Psoas muscle (tissue), 8 donors: ENCODE measurements at places on chromosomes 7 and 10.

GRCh38 chr7:67724435-67724834 is 727.8 kb downstream of the TYW1 start:
- no peak overlapping the region for H3K4me3 ChIP-seq
- no peak for DNase-seq
- H3K27me3 ChIP-seq: no peaks in the 10 kb centered on the region

DNA sequence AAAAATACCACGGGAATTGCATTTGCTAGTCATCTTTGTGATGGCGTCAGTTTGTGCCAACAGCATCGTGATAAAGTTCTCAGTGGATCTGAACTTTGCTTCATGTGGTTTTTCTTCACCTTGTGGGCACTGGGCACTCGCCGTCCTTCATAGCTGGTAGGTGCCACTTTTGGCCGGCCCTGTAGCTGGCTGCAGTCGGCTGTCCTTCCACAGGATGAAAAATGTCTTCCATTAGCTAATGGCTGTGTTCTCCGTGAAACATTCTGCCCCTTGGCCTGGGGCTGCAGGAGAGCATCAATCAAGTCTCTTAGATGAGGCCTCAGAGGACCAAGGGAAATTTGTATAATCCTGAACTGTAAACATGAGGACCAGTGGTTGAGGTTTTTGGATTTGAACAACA is 145.3 kb downstream of the DYNC1I1 start:
- H3K36me3 ChIP-seq: no peaks in the 10 kb centered on the region
- H3K4me1 ChIP-seq: no peaks in the 10 kb centered on the region
- peaks cover under 1% of the 10 kb centered on the region for H3K27me3 ChIP-seq
- H3K27ac ChIP-seq: no peak overlapping the region
- no peak overlapping the region for H3K4me3 ChIP-seq

DNA sequence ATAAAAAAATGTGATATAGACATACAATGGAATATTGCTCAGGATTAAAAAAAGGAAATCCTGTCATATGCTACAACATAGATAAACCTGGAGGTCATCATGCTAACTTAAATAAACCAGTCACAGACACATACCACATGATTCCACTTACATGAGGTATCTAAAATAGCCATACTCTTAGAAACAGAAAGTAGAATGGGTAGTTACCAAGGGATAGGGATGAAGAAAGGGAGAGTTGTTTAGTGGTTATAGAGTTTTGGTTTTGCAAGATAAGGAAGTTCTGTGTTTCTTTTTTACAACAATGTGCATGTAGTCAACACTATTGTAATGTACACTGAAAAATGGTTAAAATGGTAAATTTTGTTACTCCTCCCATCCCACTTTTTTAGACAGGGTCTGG is 30.5 kb downstream of the BICC1 start:
- no peaks in the 10 kb centered on the region for H3K4me1 ChIP-seq
- H3K27me3 ChIP-seq: no peaks in the 10 kb centered on the region
- no peak overlapping the region for H3K4me3 ChIP-seq
- H3K27ac ChIP-seq: no peak overlapping the region
- DNase-seq: no peak
- H3K36me3 ChIP-seq: no peaks in the 10 kb centered on the region

DNA sequence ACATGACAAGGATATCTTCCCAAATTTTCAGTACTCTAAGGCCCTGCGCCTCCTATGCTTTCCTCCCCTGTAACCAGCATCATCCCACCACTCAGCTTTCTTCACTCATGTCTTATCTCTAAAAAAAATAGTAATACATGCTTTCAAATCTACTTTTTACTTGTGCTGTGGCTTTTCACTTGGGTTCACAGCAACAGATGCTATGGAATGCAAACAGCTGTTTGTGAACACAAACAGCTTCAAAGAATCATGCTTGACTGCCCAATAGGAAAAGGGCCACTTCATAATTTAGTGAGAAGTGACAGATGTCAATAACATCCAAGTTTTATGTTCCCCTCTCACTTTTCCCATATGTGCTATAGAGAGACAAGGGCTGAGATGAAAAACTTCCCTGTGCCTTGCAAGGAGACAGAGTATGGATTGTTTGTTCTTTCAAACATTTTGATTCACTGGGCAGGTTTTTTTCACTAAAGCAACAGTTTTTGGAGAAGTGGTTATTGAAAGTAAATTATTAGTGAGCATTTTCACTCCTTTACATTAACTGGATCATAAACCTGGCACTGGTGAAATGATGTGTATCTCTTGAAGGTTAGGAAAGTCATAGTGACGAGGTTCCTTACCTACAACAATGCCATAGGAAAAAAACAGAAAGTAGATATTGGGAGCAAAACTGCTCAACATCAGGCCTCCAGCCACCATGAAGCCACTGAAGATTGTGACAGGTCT is 37.3 kb downstream of the SLC16A9 start:
- peaks cover 11% of the 10 kb centered on the region for H3K4me1 ChIP-seq
- no peak overlapping the region for H3K27ac ChIP-seq
- DNase-seq: no peak
- H3K4me3 ChIP-seq: no peak overlapping the region

DNA sequence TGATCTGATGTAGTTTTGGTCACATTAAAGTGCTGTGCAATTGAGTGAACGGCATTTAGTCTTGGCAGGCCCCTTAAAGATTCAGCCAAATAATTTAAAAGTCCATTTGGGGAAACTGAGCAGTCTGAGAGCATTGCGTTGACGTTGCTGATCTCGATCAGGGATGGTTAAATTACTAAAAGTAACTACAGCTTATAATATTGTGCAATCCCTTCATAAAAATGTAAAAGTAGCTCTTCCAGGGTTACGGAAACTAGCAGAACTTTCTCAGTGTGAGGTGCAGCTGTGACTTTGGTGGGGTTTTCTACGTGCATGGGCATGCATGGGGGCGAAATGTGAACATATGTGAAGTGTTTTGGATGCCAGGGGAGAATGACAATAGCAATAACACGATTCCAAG is 184.5 kb upstream of the RNF32 start:
- H3K4me3 ChIP-seq: no peak overlapping the region
- H3K4me1 ChIP-seq: no peaks in the 10 kb centered on the region
- no peak for DNase-seq
- no peak overlapping the region for H3K27ac ChIP-seq

GRCh38 chr10:97383159-97383558 is 18.0 kb downstream of the RRP12 start:
- no peaks in the 10 kb centered on the region for H3K27me3 ChIP-seq
- H3K4me1 ChIP-seq: no peaks in the 10 kb centered on the region
- no peak overlapping the region for H3K4me3 ChIP-seq
- DNase-seq: no peak
- peaks cover 99% of the 10 kb centered on the region for H3K36me3 ChIP-seq

DNA sequence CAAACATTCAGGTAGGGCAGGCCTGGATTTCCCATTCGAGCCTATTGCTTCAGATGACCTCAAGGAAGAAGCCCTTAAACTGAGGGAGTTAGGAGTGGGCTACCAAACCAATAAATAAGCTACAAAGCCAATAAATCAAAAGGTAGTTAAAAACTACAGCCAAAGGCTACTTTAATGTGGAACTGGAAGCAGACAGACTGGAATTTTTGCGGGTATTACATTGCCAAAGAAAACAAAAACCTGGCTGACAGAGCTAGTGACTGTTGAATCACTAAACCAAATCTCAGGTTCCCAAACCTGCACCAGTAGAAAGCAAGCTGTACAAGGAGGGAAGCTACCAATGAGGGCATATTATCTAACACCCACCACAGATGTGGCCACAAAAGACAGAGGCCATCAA is 315.6 kb downstream of the GRM8 start:
- no peaks in the 10 kb centered on the region for H3K36me3 ChIP-seq
- no peaks in the 10 kb centered on the region for H3K4me1 ChIP-seq
- H3K27me3 ChIP-seq: no peaks in the 10 kb centered on the region
- H3K4me3 ChIP-seq: no peak overlapping the region
- no peak for DNase-seq
- no peak overlapping the region for H3K27ac ChIP-seq

DNA sequence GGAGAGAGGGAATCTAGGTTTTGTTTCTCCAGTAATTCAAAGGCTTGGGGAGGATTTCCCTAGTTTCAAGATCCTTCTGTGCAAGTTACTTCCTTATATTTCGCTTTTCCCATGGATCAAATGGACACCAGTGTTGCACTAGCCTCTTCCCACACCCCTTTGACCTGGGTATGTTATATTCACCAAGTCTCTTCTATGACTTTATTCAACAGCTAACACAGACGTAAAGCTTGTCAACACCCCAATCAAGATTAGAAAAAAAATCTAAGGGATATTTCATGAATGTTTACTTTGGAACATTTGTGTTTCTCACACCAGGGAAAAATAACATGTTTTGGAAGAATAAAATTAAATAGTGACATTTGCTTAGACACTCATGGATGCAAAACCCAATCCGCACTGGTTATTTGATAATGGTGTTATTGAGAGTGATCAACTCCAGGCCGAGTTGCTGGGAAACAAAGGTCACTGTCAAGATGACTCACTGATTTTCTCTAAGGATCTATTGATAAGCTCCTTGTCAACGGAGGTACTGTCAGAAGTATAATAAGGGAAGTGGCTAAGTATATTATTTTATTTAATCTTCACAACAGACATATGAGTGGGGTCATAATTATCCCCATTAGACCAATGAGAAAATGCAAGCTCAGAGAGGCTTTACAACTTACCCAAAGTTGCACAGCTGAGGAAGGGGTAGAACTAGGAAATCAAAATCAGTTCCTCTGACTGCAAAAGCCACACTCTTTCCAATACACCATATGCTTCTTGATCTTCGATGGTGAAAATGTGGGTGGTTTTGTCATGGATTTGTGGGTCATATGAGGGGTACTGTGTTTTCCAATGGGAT is 52.2 kb downstream of the CREB3L2 start:
- no peak overlapping the region for H3K27ac ChIP-seq
- no peak for DNase-seq
- H3K4me3 ChIP-seq: no peak overlapping the region
- H3K4me1 ChIP-seq: peaks cover 4% of the 10 kb centered on the region

GRCh38 chr10:17655567-17656146 is 11.7 kb downstream of the STAM start:
- H3K36me3 ChIP-seq: no peaks in the 10 kb centered on the region
- no peak overlapping the region for H3K4me3 ChIP-seq
- H3K27ac ChIP-seq: no peak overlapping the region
- H3K4me1 ChIP-seq: peaks cover 55% of the 10 kb centered on the region

DNA sequence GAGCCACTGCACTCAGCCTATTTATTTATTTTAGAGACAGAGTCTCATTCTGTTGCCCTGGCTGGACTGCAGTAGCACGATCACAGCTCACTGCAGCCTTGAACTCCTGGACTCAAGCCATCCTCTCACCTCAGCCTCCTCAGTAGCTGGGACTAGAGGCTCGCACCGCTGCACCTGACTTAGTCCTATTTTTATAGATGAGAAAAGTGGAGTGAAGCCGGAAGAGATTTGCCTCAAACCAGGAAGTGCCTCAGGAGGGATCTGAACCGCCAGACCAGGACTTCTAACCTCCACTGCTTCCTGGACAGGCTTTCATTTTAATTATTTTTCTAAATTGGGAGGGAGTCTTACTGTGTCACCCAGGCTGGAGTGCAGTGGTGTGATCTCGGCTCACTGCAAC is 17.5 kb upstream of the CLIP2 start:
- no peaks in the 10 kb centered on the region for H3K36me3 ChIP-seq
- H3K27ac ChIP-seq: peak overlapping the region; percentile 71
- no peak for DNase-seq

DNA sequence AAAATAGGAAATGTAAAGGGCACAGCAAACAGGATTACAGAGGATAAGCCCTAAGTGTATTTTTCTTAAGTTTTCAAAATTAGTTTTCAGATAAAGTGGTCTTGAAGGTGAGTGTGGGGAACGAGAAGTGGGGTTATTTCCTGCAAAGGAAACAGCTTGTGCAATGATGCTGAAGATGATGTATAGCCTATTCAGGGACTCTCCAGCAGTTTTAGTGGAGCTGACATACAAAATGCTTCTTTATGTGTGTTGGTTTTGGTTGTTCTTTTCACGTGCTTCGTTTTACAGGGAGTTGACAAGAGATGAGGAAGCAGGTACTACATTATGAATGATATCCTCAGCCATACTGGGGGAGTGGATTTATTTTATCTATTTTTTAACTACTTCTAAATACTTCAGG is 20.5 kb downstream of the CASD1 start:
- no peak overlapping the region for H3K27ac ChIP-seq
- H3K36me3 ChIP-seq: peaks cover 67% of the 10 kb centered on the region
- no peak for DNase-seq
- H3K4me3 ChIP-seq: no peak overlapping the region
- H3K27me3 ChIP-seq: no peaks in the 10 kb centered on the region

DNA sequence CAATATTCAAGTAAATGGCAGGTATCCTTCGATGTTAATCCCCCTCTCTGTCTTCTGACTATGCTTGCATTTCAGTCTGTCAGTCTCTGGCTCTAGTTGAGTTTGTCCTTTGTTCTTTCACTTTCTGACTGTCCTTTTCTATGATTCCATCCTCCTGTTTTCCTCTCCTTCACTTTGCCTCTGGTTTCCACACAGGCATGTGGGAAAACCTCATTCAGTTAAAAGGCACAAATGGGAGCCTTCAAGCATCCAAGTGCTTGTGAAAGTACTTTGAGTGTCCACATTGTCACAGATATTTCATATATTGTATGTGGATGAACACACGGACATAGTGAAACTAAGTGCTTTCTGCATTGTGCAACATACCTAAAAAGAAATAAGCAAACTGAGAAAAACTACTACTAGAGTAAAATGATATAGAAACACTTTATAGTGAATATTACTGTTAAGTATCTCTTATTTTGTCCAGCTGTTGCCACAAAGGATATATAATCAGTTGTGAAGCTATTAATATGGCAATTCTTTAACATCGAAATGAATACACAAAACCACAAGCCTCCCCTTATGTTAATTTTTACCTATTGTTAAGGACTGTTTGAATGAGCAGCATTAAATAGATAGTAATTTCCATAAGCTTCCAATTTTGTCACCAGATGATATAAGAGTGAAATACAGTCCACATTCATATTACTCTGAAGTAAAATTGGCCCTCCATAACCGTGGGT is 71.7 kb downstream of the NRBF2 start:
- H3K4me3 ChIP-seq: no peak overlapping the region
- peaks cover 65% of the 10 kb centered on the region for H3K36me3 ChIP-seq
- no peaks in the 10 kb centered on the region for H3K27me3 ChIP-seq
- DNase-seq: no peak

DNA sequence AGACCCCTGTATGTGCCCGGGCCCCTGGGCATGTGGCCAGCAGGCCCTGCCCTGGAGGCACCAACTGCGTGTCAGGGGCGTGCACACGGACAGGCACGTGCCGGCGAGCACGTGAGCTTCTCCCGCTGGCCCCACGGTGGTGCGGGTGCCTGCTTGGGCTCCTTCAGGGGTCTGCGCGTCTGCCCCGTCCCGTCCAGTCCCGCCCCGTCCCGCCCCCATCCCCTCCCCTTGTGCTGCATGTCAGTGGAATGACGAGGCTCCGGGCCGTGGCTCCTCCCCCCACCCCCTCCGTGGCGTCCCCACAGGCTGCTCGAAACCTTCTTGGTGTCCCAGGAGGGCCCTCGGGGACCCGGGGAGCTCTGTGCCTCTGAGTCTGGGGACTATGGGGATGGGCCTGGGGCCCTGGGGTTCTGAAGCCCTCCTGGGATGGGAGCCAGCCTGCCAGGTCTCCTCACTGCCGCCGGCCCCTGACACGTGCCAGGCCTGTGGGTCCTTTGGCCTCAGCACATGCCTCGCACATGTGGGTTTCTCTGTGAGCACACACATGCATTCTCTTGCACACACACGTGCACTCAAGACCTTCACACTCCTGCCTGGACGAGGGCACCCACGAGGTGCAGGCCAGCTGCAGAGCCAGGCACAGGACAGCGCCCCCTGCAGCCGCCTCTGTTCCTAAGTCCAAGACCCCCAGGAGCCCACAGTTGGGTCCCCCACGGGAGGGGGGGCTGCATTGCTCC is 27.5 kb upstream of the AMZ1 start:
- H3K36me3 ChIP-seq: peaks cover 3% of the 10 kb centered on the region
- no peaks in the 10 kb centered on the region for H3K27me3 ChIP-seq
- peaks cover 12% of the 10 kb centered on the region for H3K4me1 ChIP-seq
- no peak for DNase-seq
- H3K4me3 ChIP-seq: no peak overlapping the region
